Endothelial cell of umbilical vein (primary cell): ENCODE measurements at places on chromosomes 5 and 9.

- DNase-seq = no peak
Measured at GRCh38 chr9:124342402-124342775, 72.9 kb downstream of the PSMB7 start.

GRCh38 chr5:11047625-11048024 is 286.6 kb upstream of the DAP start:
- no peak for DNase-seq

DNA sequence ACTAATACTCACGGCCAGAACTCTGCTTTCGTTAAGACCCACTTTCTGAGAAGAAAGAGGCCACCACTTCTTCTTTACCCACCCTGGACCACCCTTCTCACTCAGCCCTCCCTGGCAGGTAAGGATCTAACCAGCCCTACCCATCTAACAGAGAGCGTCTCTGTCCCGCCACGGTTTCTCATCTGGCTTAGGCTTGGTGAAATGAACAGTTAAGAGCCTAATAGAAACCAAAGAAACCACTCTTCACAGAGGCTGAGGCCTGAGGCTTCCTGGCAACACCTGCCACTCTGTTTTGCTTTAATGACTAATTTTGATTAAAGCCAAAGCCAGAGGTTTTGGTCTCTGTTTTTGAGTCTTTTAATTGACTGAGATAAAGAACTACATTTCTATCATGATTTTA is 354.1 kb upstream of the SLC30A5 start:
- DNase-seq = no peak

- no peak for DNase-seq
Measured at GRCh38 chr5:174271316-174271715, 225.8 kb downstream of the NSG2 start.
